ENCODE measurements at places on chromosomes 12 and 14.

DNA sequence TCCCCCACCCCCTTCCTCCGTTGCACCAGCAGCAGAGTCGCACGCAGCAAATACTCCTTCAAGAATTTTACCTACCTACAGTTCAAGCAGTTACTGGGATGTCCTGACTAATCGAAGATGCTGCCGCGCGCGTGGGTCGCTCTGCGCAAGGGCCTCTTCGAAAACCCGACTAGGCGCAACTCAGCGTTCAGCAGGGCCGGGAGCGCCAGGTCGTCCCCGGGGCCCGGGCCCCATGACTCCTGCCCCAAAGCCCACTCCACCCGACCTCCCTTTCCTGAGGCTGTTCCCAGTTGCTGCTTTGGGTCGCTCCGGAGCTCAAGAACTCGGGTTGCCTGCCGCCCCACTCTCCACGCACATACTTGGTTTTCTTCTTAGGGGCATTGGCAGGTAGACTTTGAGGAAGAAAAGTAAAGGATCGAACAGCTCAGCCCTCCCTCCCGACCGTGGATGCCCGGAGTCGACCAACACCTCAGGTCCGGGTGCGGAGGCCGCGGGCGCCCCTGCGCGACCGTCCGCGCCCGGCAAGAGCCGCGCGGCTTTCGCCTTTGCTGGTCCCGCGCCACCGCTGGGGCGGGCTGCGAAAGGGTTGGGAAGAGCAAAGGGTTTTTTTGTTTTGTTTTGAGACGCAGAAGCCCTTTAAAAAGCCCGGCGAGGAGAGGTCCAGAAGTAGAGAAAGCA lies 1.9 kb downstream of the BMP4 start:
- no peak for DNase-seq

GRCh38 chr12:15933751-15934150 lies 22.6 kb downstream of the DERA start:
- DNase-seq = no peak

DNA sequence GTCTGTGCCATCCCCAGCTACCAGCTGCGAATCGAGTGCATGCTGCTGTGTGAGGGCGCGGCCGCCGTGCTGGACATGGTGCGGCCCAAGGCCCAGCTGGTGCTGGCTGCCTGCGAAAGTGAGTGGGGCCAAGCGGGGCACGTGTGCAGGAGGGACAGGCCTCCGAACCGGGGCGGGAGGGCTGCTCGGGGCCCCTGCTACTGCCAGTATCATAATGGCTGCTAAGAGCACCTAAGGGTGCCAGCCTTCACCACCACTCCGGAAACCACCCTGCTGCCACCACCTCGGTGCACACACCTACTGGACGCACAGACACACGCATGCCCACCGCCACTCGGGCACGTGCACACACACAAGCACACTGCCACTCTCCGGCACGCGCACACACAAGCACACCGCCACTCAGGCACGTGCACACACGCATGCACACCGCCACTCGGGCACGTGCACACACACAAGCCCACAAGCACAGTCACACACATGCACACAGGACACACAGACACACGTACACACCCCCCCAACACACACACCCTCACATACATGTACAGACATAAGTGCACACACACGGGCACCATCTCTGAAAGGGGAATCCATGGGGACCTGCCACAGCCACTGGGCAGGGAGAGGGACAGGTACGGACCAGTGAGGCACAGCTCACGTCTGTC lies 13.8 kb upstream of the ADSS1 start:
- DNase-seq = no peak

GRCh38 chr14:22210026-22210425 lies 379.0 kb downstream of the DAD1 start:
- DNase-seq = no peak

GRCh38 chr14:26729851-26730250 lies 132.0 kb upstream of the NOVA1 start:
- no peak for DNase-seq

GRCh38 chr12:117212563-117213190 lies 22.4 kb upstream of the FBXO21 start:
- peak; percentile 44 for DNase-seq

- no peak for DNase-seq
These were observed 167.2 kb downstream of the GCH1 start for GRCh38 chr14:54735424-54735823.

GRCh38 chr14:64045091-64045490 lies 192.3 kb downstream of the SYNE2 start:
- DNase-seq = no peak

DNA sequence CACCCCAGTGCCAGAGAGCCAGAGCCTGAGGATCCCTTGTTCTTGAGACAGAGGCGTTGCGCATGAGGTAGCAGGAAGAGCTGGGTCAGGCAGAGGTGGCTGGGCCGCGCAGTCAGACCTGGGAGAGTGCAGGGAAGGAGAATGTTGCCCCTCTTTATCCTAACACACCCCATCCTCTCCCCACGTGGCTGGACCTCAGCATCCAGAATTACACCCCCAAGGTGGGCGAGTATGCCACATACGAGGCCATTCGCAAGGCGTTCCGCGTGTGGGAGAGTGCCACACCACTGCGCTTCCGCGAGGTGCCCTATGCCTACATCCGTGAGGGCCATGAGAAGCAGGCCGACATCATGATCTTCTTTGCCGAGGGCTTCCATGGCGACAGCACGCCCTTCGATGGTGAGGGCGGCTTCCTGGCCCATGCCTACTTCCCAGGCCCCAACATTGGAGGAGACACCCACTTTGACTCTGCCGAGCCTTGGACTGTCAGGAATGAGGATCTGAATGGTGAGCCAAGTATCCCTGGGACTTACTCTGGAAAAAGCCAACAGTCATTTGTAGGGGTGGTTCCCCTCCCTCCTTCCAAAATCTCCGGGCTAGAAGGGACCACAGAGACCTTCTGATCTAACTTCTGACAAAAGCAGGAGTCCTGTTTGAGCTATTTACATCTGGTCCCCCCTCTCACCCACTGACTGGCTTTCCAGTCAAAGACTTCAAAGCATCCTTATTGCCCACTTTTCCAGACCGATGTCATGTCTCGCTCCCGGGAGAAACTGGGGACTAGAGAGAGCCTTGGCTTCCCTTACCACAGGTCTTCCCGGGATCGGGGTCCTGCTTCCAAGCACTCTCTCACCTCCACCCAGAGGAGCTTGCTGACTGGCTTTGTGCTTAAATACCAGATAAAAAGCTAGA lies 6.1 kb downstream of the MMP14 start:
- no peak for DNase-seq

DNA sequence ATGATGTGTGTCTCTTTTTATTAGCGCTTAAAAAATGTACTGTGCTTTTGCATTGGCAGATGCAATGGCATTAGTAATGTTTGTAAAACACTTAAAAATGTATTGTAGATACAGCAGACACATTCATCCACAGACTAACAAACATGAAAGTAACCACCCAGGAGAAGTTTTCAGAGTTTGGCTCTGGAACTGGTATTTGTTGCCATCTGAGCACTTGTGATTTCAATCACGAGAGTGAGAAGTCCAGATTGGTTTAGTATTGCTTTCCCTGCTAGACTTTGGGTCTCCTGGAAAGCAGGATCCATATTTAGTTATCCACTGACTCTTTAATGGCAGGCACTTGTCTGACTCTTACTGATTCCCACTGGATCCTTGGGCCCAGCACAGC lies 13.2 kb downstream of the RASSF8 start:
- no peak for DNase-seq

DNA sequence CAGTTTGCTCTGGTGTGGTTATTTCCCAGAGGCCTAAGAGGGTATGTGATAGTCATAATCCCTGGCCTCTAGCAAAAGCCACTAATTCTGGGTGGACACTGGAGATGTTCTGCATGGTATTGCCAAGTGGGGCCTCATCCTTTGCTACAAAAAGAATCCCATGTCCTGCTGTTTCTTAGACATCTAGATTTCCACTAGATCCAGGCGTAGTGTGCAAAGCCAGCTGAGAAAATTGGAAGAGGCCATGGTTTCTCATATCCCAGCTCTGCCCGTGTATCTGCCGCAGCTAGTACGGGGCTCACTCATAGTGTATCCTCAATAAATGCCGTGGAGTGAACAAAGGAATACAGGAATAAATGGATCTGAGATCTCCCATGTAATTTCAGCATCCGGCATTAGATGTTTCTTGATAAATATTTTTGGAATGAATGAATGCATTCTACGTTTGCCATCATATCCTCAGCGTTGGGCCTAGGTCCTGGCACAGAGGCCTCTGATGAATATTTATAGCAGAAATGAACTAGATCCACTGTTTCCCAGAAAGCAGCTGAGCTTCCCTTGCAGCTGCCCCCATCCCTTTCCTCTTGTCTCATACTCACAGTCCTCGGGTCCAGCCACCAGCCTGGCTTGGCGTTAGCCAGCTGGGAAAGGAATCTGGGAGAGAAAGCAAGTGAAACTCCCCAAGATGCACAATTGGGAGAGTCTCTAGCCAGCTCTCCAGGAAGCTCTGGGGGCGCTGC lies 76.3 kb upstream of the NOS1 start:
- DNase-seq = peak; percentile 14

GRCh38 chr14:41663473-41663850 lies 56.8 kb downstream of the LRFN5 start:
- DNase-seq = no peak

- no peak for DNase-seq
These were observed 48.0 kb upstream of the TRAF3 start for GRCh38 chr14:102729268-102729667.

GRCh38 chr14:20986811-20987210 lies 3.0 kb upstream of the METTL17 start:
- no peak for DNase-seq

DNA sequence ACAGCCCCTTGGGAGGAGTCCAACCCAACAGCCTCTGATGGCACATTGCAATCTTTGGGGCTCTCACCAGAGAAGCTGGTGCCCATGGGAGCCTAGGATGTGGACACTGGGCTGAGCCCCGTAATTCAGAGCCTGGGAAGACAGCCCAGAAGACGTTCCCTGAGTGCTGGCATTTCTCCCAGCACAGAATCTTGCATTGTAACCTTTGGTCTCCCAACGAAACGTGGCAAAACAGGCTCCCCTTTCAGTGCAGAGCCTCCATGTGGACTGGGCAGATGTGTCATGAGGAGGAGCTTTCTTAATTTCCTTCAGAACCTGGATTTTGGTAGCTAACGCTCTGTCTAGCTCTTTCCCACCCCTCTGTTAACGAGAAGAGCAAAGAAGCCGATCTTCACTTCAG lies 26.3 kb downstream of the BATF start:
- no peak for DNase-seq

DNA sequence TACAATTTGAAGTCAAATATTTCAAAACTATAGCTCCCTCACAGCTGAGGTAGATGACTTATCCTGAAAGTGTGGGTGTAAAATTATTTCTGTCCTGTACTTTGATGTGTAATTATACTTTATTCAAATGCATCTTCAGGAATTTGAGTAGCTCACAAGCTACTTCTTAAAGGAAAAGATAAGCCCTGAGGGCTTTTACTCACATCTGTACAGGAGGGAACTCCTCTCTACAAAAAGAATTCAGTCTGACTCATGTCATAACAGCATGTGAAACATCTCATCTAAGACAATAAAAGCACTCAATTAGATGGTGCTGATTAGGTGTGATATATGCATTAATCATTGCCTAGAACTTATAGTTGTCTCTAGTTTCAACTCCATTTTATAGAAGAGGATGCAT lies 452.0 kb downstream of the PRKD1 start:
- DNase-seq = no peak

DNA sequence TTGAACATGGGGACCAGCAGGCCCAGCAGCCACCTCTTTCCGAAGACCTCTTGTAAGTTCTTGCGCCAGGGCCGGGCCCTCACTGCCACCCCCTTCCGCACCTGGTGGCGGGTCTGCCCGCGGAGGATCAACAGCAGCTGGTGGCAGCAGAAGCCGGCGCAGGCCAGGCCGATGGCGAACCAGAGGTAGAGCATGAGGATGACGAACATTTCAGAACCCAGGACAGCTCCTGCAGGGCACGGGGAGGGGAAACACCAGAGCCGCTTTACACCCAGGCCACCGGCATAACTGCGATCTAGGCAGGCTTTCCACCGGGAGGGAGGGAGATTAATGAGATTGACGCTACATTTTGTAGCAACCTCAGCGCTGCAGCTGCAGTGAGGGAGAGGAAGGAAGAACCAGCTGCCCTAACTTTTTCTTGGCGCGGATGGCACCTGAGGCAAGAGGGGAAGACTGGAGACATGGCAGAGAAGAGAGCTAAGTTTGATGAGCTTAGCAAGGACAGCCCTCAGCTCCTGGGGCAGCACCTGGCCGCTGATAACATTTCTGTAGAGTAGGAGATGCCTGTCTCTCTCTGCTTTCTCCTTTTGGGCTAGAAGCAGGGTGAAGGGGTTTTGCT lies 7.8 kb downstream of the ZDHHC22 start:
- DNase-seq = no peak

DNA sequence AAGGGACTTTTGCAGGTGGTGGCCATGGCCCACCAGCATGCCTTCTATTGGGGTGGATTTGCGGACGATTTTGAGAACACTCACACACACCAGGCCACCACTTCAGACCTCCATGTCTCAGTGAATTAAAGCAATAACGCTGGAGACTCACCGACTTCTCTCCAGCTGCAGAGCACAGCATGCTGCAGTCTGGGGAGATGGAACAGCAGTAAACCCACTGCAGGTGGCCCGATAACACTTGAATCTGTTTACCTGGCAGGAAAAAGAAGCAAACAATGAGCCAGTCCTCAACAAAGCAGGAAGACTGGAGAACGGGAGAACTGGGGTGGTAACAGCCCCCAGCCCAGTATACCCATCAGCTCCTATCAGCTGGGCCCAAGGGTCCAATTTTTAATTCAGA lies 21.6 kb downstream of the RFC5 start:
- DNase-seq = no peak

GRCh38 chr14:68520637-68521556 lies 272.0 kb downstream of the ZFP36L1 start:
- no peak for DNase-seq

- no peak for DNase-seq
These were observed 242.0 kb upstream of the DAAM1 start for GRCh38 chr14:58946431-58946830.

- DNase-seq = no peak
These were observed 139.3 kb downstream of the PTPN11 start for GRCh38 chr12:112557951-112558630.
